Epithelial cell of esophagus (primary cell): ENCODE measurements at places on chromosomes 2 and 18.

DNA sequence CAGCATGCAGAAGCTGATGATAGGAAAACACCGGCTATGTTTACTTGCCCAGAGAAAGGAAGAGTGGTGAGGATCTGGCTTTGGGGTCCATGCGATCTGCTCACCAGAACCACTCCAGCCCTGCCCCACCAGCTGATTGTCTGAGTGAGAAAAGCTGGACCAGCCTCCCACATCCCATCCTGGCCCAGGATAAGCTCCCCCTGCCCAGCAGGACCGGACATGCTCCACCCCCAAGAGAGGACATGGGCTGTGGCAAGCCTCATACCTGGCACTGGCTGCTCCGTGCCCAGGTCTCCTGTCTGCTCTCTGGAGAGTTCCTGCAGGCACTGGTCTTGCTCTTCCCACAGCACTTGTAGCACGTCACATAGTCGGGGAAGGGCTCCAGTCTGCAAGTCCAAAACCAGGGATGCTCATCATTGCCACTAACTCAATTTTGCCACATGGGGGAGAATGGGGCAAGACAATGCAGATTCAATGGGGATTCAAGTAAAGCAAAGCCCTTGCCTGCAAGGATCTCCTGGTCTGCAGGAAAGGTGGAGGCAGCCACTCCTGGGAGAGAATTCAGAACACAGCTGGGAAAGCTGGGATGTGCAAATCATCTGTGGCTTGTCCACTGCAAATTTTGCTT lies 30.0 kb downstream of the SCTR start:
- DNase-seq, result no peak

GRCh38 chr2:38806015-38806732 lies 28.2 kb downstream of the GEMIN6 start:
- DNase-seq, result no peak

DNA sequence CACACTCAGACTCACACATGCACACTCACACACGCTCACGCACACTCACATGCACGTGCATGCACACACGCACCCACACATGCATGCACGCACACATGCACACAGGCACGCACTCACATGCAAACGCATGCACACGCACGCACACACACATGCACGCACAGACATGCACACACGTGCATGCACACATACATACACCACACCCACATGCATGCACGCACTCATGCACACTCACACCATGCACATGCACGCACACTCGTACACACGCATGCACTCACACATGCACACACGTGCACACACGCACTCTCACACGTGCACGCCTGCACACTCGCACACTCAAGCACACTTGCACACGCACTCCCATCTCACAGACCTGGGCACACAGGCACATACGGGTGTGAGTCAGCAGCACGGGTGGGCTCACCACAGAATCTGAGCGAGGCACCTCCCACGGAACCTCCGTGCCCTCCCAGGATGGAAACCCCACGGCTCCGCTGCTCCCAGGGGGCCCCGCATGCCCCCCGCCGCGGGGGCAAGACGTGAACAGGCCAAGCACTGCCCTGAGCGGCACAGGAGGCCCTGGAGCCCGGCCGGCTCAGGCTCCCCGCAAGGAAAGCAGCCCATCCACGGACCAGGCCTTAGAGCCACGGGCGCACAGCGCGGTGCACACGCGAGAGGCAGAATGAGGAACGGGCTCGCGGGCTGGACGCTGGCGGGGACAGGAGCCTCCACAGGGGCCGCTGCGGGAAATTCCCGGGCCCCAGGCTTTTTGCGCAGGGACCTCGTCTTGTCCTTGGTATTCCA lies 8.4 kb upstream of the KCNG2 start:
- DNase-seq, result no peak

GRCh38 chr2:189440644-189440946 lies 679 bp upstream of the WDR75 start:
- no peak for DNase-seq

DNA sequence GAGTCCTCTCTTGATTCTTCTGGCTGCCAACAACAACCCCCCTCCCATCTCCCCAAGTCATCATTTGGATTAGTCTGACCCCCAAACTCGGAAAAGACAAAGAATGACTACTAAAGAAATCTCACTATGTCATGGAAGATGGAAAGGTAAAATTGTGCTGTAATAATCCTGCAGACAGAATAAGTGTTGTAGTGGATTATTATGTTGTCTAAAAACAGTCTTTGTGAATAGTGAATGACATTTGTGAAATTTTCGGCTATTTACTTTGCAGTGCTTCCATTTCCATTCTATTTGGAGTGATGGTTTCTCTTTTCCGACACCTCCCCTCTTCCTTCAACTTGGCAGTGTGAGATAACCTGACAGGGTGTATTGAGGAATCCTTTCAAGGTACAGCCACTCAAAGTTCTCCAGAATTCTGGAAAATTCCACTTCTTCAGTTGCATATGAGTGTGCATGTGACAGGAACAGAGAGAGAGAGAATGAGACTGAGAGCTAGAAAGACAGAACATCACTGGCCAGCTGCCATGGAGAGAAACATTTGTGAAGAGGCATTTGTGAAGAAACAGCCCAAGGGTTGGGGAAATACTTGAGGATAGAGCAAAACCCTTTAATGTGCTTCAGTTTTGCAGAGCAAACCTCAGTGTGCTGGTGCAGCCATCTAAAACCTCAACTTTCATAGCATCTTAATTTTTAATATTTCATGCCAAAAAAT lies 141.9 kb upstream of the DLX2 start:
- DNase-seq, result no peak

- no peak for DNase-seq
These were observed 723.4 kb upstream of the LRRTM4 start for GRCh38 chr2:78245394-78246135.

DNA sequence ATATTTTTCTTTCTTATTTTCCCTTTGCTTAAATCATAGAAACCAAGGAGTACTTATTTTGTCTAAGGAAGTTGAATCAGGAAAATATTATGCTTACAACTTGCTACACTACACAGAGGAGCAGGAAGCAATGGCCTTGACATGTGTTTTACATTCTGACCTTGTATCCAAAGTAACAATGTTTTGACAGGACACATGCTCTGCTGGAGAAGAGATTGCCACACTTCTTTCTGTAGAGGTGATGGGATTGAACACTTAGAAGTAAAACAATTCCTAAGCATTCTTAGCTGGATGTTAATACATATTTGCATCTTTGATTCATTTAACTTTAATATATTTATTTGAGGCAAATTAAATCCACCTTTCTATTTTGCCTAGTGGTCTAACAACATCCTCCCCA lies 929.1 kb downstream of the DSC3 start:
- no peak for DNase-seq

DNA sequence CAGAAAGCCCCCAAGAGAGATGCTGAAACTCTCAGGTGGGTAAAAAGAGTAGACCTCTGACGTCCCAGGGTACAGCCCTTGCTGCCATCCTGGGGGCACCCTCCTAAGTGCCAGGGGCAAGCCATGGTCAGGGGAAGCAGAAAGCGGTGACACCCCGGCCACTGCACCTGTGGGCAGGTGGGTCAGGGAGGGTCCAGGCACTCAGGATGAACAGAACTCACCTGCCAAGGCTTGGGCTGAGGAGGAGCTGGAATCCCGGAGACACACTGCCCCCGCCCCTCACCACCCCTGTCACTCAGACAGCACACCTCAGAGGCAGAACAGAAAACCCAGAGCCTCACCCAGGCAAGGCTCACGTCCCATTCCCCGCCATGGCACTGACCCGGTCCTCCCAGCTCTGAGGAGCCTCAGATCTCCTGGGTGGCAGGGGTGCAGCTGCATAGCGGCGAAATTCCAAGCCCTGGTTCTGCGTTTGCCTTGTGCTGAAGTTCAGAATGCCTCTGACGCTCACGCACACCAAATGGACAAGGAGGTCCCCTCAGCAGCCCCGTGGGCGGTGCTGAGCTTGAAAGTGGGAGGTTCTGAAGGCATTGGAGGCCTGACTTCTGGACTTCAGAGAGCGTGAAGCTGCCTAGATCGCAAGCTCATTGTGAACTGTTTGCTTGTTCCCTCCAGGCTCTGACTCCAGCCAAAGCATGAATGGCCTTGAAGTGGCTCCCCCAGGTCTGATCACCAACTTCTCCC lies 4.3 kb downstream of the GPR17 start:
- no peak for DNase-seq

DNA sequence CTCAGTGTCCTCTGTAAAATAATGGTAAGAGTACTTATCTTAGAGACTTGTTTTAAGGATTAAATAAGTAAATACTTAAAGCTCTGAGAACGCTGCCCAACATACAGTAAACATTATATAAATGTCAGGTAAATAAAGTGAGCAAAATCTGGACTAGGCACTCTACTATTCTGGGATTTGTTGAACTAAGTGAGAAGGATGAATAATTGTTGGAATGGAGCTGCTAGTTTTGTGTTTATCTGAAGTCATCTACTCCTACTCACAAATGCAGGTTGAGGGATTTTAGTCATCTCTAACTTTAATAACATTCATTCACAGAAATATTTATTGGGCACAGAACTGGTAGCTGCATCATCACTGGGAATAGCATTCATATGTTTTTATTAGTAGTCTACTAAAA lies 103.4 kb downstream of the MEIS1 start:
- DNase-seq, result no peak

- peak; percentile 50 for DNase-seq
These were observed 170.2 kb downstream of the TPGS2 start for GRCh38 chr18:36658611-36659010.

DNA sequence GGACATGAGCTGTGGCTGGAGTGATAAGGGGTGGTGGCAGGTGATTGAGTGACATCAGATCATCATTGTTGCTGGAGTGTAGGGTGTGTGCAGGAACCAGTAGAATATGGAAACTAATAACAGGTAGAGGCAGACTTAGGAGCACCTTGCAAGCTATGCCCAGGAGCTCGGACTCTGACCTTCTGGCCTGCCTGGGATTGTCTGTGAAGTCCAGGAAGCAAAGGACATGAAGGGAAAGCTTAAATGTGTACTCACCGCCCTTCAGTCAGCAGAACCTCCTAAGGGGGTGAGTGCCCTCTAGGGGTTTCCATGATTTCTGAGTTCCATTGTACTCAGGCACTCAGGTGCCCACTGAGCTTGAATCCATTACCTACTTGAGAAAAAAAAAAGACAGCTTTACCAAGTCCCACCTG lies 104.2 kb downstream of the CRIM1 start:
- peak; percentile 60 for DNase-seq
